ENCODE measurements at places on chromosomes 6 and 20. TPM values are rescaled to one million over a fixed set of nuclear protein-coding genes. Genes with fewer than 3 reads are reported as not detected.

DNA sequence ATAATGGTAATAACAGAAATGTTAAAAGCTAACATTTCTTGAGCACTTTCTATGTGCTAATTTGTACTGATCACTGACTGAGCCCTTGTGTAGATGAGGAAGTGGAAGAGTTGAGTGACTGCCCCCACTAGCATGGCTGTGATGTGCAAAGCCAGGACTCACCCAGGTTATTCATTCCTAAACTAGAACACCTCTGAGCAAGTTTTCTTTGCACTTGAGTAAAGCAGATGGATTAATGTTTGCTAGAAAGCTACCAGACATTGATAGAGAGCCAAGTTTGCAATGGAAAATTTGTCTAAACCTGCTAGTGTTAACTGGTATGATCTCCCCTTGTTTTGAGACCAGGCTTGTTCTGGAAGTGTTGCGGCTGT, 467.4 kb upstream of the PLCB4 start:
- DNase-seq = no peak

- DNase-seq = no peak
These were observed 135.6 kb upstream of the UST start for GRCh38 chr6:148611213-148611612.

- DNase-seq = no peak
These were observed 330.8 kb upstream of the DEFB112 start for GRCh38 chr6:50380406-50381098.

DNA sequence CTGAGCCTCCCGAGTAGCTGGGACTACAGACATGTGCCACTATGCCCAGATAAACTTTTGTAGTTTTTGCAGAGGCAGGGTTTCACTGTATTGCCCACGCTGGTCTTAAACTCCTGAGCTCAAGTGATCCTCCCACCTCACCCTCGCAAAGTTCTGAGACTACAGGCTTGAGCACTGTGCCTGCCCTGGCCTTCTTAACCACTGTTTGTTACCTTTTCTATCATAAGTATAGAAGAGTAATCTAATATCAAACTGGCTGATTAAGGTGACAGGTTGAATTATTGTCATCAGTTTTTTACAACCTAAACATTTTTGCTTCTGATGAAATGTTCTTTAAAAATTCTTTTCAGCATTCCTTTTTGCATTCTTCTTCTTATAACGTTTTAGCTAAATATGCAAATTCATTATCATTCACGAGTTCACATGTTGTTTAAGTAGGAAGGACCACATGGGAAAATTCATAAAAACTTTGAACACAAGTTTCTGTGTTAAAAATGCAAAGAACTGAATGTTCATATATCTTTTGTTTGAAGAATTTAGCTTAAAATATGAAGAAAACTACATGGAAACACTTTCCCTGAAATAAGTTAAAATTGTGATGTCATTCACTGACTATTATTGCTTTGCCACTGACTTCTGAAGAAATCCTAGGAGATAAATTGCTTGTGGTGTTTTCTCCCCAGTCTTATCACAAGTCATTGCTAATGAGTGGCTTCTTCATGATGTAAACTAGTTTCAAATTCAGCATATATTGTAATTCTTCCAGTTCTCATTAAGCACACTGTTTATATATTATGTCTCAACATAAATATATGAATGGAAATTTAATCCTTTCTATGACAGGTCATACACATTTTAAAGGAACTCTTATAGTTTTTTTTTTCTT, 106.7 kb downstream of the ADGRB3 start:
- DNase-seq = no peak

DNA sequence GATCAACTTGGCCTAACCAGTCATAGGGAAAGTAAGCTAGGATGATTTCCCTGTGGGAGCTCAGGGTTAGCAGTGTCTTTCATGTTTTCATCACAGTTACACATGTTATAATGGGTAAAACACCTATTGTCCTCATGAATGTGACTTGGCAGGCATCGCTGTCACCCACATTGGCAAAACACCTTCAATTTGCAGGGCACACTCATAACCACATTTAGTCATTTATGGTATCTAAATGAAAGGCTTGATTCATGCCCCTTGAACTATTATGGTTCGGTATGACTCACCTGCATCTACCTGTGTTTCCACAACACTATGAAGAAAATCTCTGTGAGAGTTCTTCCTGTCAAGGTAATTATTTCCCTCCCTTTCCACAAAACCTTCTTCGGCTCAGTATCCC, 49.2 kb downstream of the FRK start:
- no peak for DNase-seq

SLC2A10 gene
- total RNA-seq = 0.30 TPM

TFAP2A gene
- 14.2 TPM for total RNA-seq

PI16 gene
- total RNA-seq = not detected

HLA-DRB5 gene
- 0.20 TPM for total RNA-seq

Measured in NCI-H460 (cell line).